ENCODE measurements at places on chromosomes 11 and 22.

DNA sequence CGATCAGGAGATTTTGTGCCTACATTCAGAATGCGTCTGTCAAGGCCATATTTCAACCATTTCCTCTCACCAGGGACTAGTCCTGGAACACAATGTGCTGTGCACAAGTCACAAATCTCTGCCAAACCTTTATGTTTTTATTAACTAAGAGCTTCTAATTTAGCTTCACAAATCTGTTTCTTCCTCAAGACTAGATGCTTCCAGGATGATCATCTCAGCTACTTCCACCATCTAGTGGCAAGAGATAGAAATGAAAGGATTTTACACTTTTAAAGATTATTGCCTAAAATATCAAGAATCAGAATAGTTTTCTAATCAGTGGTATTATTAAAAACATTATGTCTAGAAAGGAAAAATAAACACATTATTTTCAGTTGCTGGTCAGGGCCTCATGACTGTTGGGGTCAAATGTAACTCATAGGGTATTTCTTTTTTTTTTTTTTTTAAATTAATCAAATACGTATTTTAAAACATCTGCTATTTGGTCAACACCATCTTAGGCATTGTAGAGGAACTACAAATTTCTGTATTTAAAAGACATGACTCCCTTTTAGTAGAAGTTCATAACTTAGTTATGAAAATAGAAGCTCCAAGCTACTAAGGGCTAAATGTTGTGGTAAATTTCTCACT, 1102.6 kb downstream of the DLG2 start:
- H3K36me3 ChIP-seq = no peaks in the 10 kb centered on the region
- no peak overlapping the region for H3K27ac ChIP-seq
- H3K4me1 ChIP-seq = no peaks in the 10 kb centered on the region
- no peak overlapping the region for H3K4me3 ChIP-seq

- H3K27me3 ChIP-seq = no peaks in the 10 kb centered on the region
- no peaks in the 10 kb centered on the region for H3K4me1 ChIP-seq
- H3K4me3 ChIP-seq = no peak overlapping the region
- no peak for DNase-seq
These were observed 7.2 kb downstream of the SMTNL1 start for GRCh38 chr11:57544566-57544965.

DNA sequence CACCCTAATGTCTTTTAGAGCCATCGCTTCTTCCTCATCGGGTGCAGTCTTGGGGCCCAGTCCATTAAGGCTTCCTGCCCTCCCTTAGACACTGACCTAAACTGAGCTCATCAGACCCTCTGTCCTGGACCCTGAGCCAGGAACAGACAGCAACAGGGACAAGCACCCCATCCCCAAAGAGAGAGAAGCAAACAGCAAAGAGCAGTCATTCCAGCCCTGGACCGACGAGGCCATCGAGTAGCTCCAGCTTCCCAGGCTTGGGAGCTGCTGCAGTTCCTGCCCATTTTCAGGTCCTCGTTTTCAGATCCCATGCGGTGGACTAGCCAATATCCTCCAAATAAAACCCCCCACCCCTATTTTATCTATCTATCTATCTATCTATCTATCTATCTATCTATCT, 25.8 kb upstream of the CACNG2 start:
- H3K27me3 ChIP-seq = no peaks in the 10 kb centered on the region
- no peaks in the 10 kb centered on the region for H3K36me3 ChIP-seq

DNA sequence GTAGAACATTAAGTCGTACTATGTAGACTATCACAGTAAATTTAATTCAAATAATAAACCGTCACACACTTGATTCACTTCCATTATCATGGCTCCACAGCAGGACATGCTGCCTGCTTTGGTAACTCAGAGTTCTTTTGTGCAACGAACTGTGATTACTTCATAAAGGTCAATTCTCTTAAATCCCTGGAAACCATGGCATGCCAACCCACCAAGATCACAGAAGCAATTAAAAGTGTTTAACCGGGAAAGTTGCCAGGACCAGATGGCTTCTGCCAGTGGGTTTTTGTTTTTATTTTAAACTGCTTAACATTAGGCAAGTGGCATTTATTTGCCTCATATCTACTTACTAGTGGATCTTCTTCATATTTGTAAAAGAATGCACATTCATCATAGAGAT, 1162.1 kb downstream of the DLG2 start:
- no peaks in the 10 kb centered on the region for H3K36me3 ChIP-seq
- H3K27ac ChIP-seq = no peak overlapping the region
- no peaks in the 10 kb centered on the region for H3K27me3 ChIP-seq
- no peaks in the 10 kb centered on the region for H3K4me1 ChIP-seq
- no peak overlapping the region for H3K4me3 ChIP-seq

DNA sequence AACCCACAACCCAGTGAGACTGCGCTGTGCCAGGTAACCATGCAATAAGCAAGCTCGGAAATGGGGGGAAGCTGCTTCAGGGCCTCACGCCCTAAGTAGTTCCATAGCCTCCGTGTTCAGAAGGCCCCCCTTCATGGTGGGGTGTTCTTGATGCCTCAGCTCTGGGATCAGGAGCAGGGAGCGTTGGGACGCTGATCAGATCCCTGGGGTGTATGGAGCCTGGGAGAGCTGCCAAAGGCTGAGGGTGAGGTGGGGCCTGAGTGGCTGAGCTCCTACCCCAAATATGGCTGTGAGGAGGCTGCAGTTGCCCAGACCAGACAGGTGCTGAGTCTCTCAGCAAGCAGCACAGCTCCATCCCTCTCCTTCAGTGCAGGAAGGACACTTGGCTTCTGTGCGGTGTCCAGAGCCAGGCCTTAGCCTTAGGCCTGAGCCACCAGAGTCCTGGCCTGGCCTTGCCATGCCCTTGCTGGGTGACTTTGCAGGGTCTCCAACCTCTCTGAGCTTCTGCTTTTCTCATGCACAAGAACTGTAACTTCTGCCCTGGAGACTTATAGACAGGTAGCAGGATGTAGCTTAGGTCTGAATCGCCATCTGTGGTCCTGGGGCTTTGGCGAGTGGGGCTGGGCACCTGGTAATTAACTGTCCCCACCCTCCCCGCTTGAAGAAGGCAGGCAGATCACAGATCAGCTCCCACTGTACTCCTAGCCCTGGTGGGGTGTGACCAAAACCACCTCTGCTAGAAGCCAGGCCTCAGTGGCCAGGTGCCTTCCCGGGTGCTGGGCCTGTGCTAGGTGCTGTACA, 5.3 kb downstream of the MMP11 start:
- H3K4me1 ChIP-seq = peaks cover 8% of the 10 kb centered on the region
- peaks cover 7% of the 10 kb centered on the region for H3K27me3 ChIP-seq
- no peak overlapping the region for H3K4me3 ChIP-seq

- no peaks in the 10 kb centered on the region for H3K27me3 ChIP-seq
- H3K4me1 ChIP-seq = no peaks in the 10 kb centered on the region
- no peak overlapping the region for H3K27ac ChIP-seq
- no peak for DNase-seq
- no peaks in the 10 kb centered on the region for H3K36me3 ChIP-seq
These were observed 184.7 kb downstream of the MIAT start for GRCh38 chr22:26842103-26842502.

DNA sequence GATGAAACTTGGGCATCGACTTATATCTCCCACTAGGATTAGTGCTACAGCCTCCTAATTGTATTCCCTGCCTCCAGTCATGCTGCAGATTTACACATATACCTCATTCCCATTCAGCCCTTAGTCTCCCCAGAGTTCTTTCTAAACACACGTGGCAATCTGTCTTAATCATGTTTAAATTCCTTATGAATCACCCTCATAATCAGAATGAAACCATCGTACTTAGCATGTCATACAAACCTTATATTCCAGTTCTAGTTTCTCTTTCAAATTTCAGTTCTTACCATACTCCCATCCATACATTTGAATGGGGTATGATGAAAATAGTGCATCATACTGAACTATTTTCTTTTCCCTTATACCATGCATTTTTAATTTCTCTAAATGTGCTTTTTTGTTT, 6.0 kb upstream of the OR10A2 start:
- no peak overlapping the region for H3K27ac ChIP-seq
- H3K4me1 ChIP-seq = no peaks in the 10 kb centered on the region
- DNase-seq = no peak
- H3K36me3 ChIP-seq = no peaks in the 10 kb centered on the region
- H3K27me3 ChIP-seq = no peaks in the 10 kb centered on the region
- H3K4me3 ChIP-seq = no peak overlapping the region

DNA sequence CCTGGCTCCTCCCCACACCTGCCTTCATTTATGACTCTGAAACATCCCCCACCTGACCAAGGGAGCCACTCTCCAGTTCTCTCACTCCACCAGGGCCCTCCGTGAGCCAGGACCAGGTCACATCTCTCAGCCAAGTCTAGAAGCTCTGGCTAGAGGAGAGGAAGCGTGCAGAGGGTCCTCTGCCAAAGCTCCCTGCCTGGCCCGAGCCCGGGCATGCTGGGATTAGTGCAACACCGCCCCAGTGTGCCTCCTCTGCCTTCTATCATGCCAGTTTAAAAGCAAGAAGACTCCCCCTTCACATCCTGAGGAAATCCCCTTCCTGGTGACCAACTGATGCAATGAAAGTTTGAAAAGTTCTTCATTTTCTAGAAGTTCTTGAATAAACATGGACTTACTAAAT, 23.5 kb downstream of the TP53AIP1 start:
- no peaks in the 10 kb centered on the region for H3K36me3 ChIP-seq
- peaks cover 12% of the 10 kb centered on the region for H3K27me3 ChIP-seq
- no peak overlapping the region for H3K4me3 ChIP-seq
- DNase-seq = no peak
- no peaks in the 10 kb centered on the region for H3K4me1 ChIP-seq
